ENCODE measurements at places on chromosomes 16 and 17. TPM values are rescaled to one million over a fixed set of nuclear protein-coding genes. Genes with fewer than 3 reads are reported as not detected.
A peak's percentile ranks its signal among the peaks of the same experiment; 100 is the strongest.

- H3K4me1 ChIP-seq = no peaks in the 10 kb centered on the region
- H3K4me3 ChIP-seq = no peak overlapping the region
- no peaks in the 10 kb centered on the region for H3K36me3 ChIP-seq
- no peaks in the 10 kb centered on the region for H3K27me3 ChIP-seq
- no peak overlapping the region for H3K27ac ChIP-seq
- DNase-seq = no peak
Measured at GRCh38 chr17:76801706-76802105, 63.8 kb downstream of the MFSD11 start.

- no peaks in the 10 kb centered on the region for H3K36me3 ChIP-seq
- peak; percentile 67 for DNase-seq
- peaks cover 19% of the 10 kb centered on the region for H3K4me1 ChIP-seq
- no peaks in the 10 kb centered on the region for H3K27me3 ChIP-seq
- no peak overlapping the region for H3K4me3 ChIP-seq
Measured at GRCh38 chr17:35804658-35805192, 4.6 kb upstream of the TAF15 start.

- H3K4me1 ChIP-seq = no peaks in the 10 kb centered on the region
- H3K27ac ChIP-seq = no peak overlapping the region
- H3K4me3 ChIP-seq = no peak overlapping the region
- no peaks in the 10 kb centered on the region for H3K27me3 ChIP-seq
Measured at GRCh38 chr17:29718446-29719039, 95.8 kb upstream of the CORO6 start.

- DNase-seq = no peak
- no peaks in the 10 kb centered on the region for H3K27me3 ChIP-seq
- no peaks in the 10 kb centered on the region for H3K36me3 ChIP-seq
Measured at GRCh38 chr17:73492125-73492820, 152.0 kb downstream of the SDK2 start.

GRCh38 chr17:38742411-38743308 is 5.5 kb downstream of the PCGF2 start:
- no peaks in the 10 kb centered on the region for H3K36me3 ChIP-seq
- no peak overlapping the region for H3K4me3 ChIP-seq
- H3K4me1 ChIP-seq = peaks cover 21% of the 10 kb centered on the region
- no peaks in the 10 kb centered on the region for H3K27me3 ChIP-seq

DNA sequence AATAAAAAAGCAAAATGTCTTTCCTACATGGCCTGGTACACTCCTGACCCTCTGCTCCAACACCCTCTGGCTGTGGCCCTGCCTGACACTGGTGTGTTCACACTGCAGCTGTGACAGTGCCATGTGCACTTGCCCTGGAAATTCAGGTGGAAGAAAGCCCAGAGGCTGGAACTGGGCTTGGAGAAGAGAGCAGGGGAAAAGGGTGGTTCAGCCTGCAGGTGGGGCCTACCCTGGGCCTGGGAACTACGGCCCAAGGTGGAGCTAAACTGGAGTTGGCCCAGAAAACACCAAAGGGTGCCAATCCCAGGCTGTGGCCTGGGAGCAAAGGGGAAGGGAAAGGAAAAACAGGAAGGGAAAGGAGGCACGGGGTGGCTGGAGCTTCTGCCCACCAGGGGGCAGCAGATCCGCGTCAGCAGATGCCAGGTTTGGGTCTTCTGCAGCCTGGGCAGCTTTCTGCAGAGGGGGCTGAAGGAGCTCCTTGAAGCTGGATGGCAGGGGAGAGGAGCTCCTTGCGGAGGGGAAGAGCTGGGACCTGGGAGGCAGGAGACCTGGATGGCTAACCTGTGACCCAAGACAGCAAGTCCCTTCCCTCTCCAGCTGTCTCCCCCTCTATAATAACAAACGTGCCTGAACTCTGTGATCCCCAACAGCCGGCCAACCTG is 15.4 kb upstream of the CTCF start:
- H3K27me3 ChIP-seq = no peaks in the 10 kb centered on the region
- peak; percentile 88 for DNase-seq
- H3K36me3 ChIP-seq = peaks cover 3% of the 10 kb centered on the region
- H3K4me1 ChIP-seq = peaks cover 5% of the 10 kb centered on the region
- H3K4me3 ChIP-seq = no peak overlapping the region
- H3K27ac ChIP-seq = peak overlapping the region; percentile 14

GRCh38 chr17:28616281-28616680 is 2.3 kb upstream of the RSKR start:
- H3K36me3 ChIP-seq = peaks cover 35% of the 10 kb centered on the region
- no peak overlapping the region for H3K27ac ChIP-seq
- no peaks in the 10 kb centered on the region for H3K4me1 ChIP-seq
- no peak overlapping the region for H3K4me3 ChIP-seq

GRCh38 chr17:46819906-46820351 is 1.4 kb upstream of the WNT3 start:
- H3K36me3 ChIP-seq = no peaks in the 10 kb centered on the region

- H3K27ac ChIP-seq = no peak overlapping the region
- no peaks in the 10 kb centered on the region for H3K36me3 ChIP-seq
- no peaks in the 10 kb centered on the region for H3K27me3 ChIP-seq
- no peak for DNase-seq
Measured at GRCh38 chr17:204427-205147, 23.1 kb upstream of the DOC2B start.

DNA sequence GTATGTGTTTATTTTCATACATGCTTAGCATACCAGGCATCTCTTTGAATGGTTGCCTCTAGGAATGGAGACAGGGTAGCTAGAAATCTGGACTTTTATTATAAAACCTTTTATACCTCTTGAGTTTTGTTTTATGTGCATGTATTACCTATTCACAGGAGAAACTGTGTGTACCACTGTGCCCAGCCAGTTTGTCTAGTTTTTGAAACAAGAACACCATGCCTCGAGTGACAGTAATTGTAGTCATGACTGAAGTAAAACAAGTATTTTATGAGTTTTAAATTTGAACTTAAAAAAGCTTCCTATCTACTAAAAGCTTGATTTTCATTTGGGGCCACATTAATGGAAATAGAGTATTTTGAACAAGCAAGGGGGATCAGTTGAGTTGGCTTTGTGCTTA is 57.4 kb downstream of the SNTB2 start:
- no peak overlapping the region for H3K4me3 ChIP-seq
- no peaks in the 10 kb centered on the region for H3K36me3 ChIP-seq
- no peaks in the 10 kb centered on the region for H3K4me1 ChIP-seq
- no peak overlapping the region for H3K27ac ChIP-seq

- DNase-seq = no peak
- H3K4me3 ChIP-seq = no peak overlapping the region
Measured at GRCh38 chr17:49471089-49471683, 23.9 kb upstream of the NGFR start.

DNA sequence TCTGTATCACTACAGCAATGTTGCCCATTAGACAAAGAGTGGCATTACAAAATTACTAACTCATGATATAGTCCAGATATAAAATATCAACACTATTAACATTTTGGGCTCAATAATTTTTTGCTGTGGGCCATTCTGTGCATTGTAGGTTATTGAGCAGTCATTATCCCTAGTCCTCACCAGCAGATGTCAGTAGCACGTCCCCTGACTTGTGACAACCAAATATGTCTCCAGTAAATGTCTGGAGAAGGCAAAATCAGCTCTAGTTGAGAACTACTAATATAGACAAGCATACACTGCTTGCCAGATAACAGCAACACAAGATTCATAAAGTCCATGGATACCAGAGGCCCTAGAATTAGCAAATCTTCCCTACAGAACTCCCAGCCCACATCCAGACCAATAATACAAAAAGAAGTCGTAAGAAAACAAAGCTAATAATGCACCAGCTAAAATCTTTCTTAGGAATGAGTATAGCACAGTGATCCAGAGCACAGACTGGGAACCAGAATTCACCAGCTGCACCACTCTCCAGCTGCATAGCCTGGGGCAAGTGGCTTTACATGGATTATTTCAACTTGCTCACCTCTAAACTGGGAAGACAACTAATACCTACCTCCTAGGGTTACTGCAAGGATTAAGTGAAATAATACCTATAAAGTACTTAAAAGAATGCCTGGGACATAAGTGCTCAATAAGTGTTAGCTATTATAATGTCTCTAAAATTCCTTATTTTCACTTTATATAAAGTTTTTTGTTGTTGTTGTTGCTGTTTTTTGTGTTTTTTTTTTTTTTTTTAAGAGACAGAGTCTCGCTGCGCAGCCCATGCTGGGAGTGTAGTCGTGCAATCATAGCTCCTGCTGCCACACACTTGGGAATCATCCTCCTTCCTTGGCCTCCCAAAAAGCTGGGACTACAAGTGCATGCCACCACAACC is 23.7 kb downstream of the HELZ start:
- no peaks in the 10 kb centered on the region for H3K4me1 ChIP-seq
- no peak overlapping the region for H3K27ac ChIP-seq
- DNase-seq = no peak
- H3K36me3 ChIP-seq = no peaks in the 10 kb centered on the region
- H3K27me3 ChIP-seq = no peaks in the 10 kb centered on the region

- no peak overlapping the region for H3K4me3 ChIP-seq
- H3K27me3 ChIP-seq = no peaks in the 10 kb centered on the region
- peak overlapping the region; percentile 43 for H3K27ac ChIP-seq
- peaks cover 21% of the 10 kb centered on the region for H3K4me1 ChIP-seq
- no peaks in the 10 kb centered on the region for H3K36me3 ChIP-seq
Measured at GRCh38 chr16:29738514-29738913, 7.3 kb downstream of the C16orf54 start.

DNA sequence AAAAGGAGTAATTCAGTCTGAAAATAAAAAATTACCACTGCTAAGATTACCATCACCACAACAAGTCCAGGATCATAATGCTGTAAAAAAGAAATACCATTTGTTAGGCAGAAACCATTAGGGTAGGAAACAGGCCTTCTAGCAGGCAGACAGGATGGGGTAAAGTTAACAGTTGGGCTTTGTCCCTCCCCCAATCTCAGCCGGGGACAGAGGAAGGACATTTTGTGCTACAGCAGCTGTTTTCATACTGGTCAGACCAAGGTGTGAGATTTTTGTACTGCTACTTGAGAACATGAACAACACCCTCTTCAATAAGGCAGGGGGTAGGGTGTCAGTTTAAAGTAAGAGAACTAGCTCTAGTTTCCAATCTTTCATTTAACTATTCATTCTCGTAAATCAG is 49.2 kb upstream of the ITGA2B start:
- H3K4me1 ChIP-seq = no peaks in the 10 kb centered on the region
- H3K36me3 ChIP-seq = peaks cover 4% of the 10 kb centered on the region
- no peak overlapping the region for H3K27ac ChIP-seq
- no peaks in the 10 kb centered on the region for H3K27me3 ChIP-seq
- no peak for DNase-seq
- H3K4me3 ChIP-seq = no peak overlapping the region

DNA sequence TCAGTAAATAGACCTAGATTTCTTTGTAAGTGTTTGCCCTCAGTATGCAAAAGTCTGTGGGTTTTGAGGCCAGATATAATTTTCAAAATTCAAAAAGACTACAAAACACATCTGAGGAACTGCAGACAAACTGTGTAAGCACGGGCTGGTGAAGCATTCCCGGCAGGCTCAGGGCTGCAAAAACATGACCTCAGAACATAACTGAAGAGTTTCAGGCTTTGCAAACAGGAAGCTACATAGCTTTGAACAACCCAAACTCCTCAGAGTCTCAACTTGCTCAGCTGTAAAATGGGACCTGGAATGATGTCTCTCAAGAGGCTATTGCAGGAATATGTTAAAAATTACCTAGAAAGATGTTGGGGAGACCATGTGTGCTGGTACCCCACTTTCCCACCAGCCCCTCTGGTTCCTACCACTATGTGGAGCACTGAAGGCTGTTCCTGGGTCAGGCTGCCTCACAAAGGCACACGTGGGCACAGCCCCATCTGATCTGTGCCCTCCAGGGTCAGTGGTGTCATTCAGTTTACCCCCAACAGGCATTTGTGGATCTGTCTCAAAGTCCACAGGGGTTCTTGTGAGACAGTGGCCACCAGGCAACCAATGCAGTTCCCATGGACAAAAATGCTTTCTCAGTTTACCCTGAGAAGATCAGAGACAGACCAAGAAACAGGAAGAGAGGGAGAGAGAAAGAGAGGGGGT is 72.9 kb downstream of the CREBBP start:
- no peaks in the 10 kb centered on the region for H3K4me1 ChIP-seq
- no peaks in the 10 kb centered on the region for H3K27me3 ChIP-seq
- H3K4me3 ChIP-seq = no peak overlapping the region
- no peak for DNase-seq
- no peak overlapping the region for H3K27ac ChIP-seq

DNA sequence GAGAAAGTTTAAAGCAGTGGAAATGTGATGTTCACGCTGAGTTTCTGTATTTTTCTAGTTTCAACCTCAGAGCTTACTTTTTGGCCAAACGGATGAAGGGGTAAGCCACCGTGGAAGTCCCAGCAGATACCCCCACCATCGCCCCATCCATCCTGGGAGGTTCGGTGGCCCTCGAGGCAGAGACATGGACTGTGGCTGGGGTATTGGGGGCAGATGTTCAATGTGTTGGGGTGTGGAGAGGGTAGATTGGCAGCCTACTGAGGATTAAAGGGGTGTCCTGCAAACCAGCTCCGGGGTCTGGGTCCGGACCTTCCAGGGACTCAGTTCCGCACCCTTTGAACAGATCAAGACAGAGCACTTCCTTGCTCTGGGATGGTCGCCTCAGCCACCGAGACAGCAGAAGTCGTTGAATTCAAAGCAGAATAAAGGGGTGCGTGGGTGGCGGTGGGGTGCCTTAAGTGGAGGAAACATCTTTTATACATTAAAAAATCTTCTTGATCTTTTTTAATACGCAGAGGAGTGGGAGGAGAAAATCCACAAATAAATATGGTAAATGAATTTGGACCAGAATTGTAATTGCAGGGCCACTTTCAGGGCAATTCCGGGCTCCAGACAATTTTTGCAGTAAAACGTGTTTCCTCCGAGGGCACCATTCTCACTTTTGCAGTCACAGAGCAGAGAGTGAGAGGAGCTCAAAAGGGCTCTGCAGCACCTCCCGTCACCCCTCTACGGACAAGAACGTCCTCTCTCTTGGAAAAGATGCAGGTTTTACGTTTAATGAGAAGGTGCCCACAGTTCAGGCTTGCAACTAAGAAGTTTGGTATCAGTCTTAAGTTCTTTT is 8.2 kb upstream of the CBX8 start:
- H3K4me1 ChIP-seq = peaks cover 17% of the 10 kb centered on the region
- no peak overlapping the region for H3K27ac ChIP-seq

- no peaks in the 10 kb centered on the region for H3K4me1 ChIP-seq
- no peak overlapping the region for H3K27ac ChIP-seq
- no peaks in the 10 kb centered on the region for H3K36me3 ChIP-seq
Measured at GRCh38 chr17:6021011-6021400, 49.2 kb upstream of the WSCD1 start.

- no peaks in the 10 kb centered on the region for H3K4me1 ChIP-seq
- H3K27me3 ChIP-seq = no peaks in the 10 kb centered on the region
- H3K27ac ChIP-seq = no peak overlapping the region
- DNase-seq = no peak
Measured at GRCh38 chr17:79630821-79631639, 20.2 kb upstream of the RBFOX3 start.

GRCh38 chr17:9444687-9445086 is 130.9 kb downstream of the STX8 start:
- no peak for DNase-seq
- H3K4me1 ChIP-seq = no peaks in the 10 kb centered on the region
- no peaks in the 10 kb centered on the region for H3K36me3 ChIP-seq
- no peak overlapping the region for H3K4me3 ChIP-seq
- H3K27ac ChIP-seq = no peak overlapping the region
- H3K27me3 ChIP-seq = no peaks in the 10 kb centered on the region

- no peak for DNase-seq
- H3K27ac ChIP-seq = no peak overlapping the region
- H3K4me1 ChIP-seq = no peaks in the 10 kb centered on the region
- no peaks in the 10 kb centered on the region for H3K36me3 ChIP-seq
- H3K27me3 ChIP-seq = no peaks in the 10 kb centered on the region
Measured at GRCh38 chr17:55763856-55764255, 13.0 kb downstream of the PCTP start.

The TBC1D3B gene
- 4.5 TPM for total RNA-seq

The TEKT5 gene
- total RNA-seq = 0.21 TPM

The CSH1 gene
- not detected for total RNA-seq

The DHRS7C gene
- not detected for total RNA-seq

The BORCS6 gene
- total RNA-seq = 12.4 TPM

The OTOA gene
- total RNA-seq = not detected

The LRRC37B gene
- total RNA-seq = 9.3 TPM

The PIEZO1 gene
- total RNA-seq = 104 TPM

The RNU2-1 gene
- total RNA-seq = 6,693 TPM
